ENCODE measurements at places on chromosomes 3 and 15. TPM values are rescaled to one million over a fixed set of nuclear protein-coding genes. Genes with fewer than 3 reads are reported as not detected.

GOLGA8G gene
- not detected for total RNA-seq

GRCh38 chr15:73906346-73907034, 19.8 kb upstream of the LOXL1 start:
- DNase-seq = peak; percentile 22

DUOX1 gene
- not detected for total RNA-seq

C15orf61 gene
- 5.8 TPM for total RNA-seq

KIF15 gene
- 17.1 TPM for total RNA-seq

DNA sequence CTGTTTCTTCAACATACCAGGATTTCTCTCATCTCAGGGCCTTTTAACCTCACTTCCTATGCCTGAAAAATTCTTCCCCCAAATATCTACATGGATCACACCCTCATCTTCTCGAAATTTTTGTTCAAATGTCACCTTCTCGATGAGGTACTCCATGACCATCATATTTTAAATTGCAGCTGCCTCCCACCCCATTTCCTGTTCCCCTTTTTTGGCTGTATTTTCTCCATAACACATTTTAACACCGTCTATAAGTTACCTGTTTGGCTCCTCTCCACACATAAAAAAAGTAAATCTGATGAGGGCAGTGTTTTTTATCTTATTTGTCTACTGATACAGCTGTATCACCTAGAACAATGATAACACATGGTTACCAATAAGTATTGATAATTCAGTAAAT, 20.7 kb upstream of the ZBED2 start:
- DNase-seq = no peak

DNA sequence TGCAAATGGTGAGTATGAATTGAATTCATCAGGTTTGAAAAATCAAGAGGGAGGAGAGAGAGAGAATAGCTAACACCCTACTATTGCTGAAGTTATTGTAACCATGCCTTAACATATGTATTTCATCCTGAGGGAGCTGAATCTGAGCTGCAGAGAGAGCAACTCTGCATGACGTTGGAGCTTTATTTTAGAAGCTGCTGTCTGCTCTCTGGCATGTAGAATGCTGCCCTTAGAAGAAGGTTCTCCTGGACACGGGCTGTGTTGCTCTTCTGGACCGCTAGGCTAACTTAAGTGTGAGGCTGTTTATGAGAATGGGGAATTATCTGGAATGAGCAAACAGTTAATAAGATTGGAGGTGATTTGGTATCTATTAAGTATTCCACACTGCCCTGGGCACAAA, 814.6 kb downstream of the AGBL1 start:
- DNase-seq = no peak

DNA sequence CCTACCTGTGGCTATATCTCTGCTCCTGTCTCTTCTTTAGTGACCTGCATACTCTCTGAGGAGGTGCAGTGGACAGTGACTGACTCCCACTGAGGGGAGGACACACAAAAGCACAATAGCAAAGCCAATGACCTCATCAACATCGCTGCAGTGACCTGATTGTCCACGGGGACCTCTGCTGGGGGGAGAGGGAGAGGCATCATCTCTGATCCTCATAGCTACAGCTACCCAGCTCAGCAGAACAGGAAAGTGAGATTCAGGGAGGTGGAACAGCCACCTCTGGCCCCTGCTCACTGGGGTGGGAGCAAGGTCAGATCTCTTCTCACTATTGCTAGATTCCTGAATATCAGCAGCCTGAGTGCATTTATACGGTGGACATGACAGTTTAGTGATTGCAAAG, 179.2 kb downstream of the ATP10A start:
- no peak for DNase-seq

DNA sequence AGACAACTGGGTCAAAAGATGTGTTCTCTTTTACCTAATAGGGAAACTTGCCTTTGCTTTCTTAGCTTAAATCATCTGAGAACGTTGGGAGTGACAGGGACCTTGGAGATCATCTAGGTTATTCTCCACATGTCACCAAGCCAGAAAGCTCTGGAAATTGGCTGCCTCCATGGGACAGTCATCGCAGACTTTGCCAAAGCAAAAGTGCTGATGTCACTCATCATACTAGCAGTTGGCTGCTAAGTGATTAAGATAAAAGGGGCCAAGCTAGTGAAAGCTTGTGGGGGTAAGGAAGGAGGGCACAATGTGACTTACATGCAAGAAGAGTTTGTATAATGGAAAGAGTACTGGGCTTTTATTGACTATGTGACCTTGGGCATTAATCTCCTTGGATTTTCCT, 198.0 kb upstream of the PFN2 start:
- DNase-seq = peak; percentile 82

Data from fibroblast of the aortic adventitia (primary cell).